ENCODE measurements at places on chromosomes 12 and 14. TPM values are rescaled to one million over a fixed set of nuclear protein-coding genes. Genes with fewer than 3 reads are reported as not detected.
A peak's percentile ranks its signal among the peaks of the same experiment; 100 is the strongest.

- no peak overlapping the region for H3K4me3 ChIP-seq
- peaks cover under 1% of the 10 kb centered on the region for H3K27me3 ChIP-seq
Measured at GRCh38 chr14:77144412-77145115, 3.0 kb upstream of the ZDHHC22 start.

- DNase-seq: no peak
- no peak overlapping the region for H3K4me3 ChIP-seq
- H3K4me1 ChIP-seq: no peaks in the 10 kb centered on the region
Measured at GRCh38 chr12:126083926-126084325, 1018.7 kb downstream of the AACS start.

- H3K27me3 ChIP-seq: peaks cover 37% of the 10 kb centered on the region
- H3K4me3 ChIP-seq: peak overlapping the region; percentile 51
- no peak for DNase-seq
- H3K4me1 ChIP-seq: peaks cover 7% of the 10 kb centered on the region
- no peak overlapping the region for H3K27ac ChIP-seq
Measured at GRCh38 chr12:114404926-114405518, 922 bp downstream of the TBX5 start.

- DNase-seq: no peak
- H3K27me3 ChIP-seq: no peaks in the 10 kb centered on the region
- no peaks in the 10 kb centered on the region for H3K36me3 ChIP-seq
- H3K4me1 ChIP-seq: no peaks in the 10 kb centered on the region
- H3K27ac ChIP-seq: no peak overlapping the region
- H3K4me3 ChIP-seq: no peak overlapping the region
Measured at GRCh38 chr12:58847901-58848600, 72.3 kb downstream of the LRIG3 start.

The RAD9B gene
- total RNA-seq: not detected

All from thoracic aorta (tissue), 2 donors.